NCI-H2029 (cell line): ENCODE measurements at places on chromosomes 11 and 22.

- no peak for DNase-seq
These were observed 62.1 kb downstream of the PDHX start for GRCh38 chr11:34978236-34979191.

DNA sequence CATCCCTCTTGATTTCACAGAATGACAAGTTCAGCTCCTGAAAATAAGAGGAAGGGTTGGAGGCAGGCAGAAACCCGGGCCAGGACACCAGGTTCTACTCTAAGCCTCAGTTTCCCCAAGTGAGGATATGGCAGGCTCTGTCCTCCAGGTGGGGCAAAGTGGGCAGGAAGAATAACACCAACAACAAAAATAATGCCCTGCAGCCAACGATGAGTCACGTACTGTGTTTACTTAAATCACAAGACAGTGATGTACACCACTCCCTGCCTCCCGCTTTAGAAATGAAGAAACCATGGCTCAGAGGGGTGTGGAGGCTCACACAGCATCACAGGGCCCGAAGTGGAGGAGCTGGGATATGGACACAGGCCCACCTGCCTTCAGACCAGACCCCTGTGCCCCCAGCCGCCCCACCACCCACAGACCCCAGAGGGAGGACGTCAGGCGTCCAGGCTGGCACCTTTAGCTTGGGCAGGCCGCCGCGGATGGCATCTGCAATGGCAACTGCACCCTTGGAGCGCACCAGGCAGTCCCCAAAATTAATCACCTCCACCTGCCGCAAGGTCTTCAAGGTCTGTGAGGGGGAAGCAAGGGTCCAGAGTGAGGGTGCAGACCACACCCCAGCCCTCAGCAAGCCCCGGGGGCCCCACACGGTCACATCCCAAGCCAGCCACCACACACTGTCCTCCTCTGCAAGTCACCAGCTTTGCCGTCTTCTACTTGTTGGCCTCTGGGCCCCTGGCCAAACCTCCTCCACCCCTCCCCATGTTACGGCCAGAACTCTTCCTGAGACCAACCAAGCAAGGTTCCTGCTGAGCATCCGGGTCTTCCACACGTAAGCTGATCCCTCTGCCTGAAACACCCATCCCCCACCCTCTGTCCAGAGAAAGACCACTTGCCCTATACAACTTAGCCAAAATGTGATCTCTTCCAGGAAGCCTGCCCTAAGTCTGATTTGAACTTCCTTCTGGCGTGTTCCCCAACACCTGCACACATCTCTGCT, 15.8 kb upstream of the CHADL start:
- DNase-seq = peak; percentile 65

- DNase-seq = peak; percentile 73
These were observed 66.5 kb upstream of the CLMP start for GRCh38 chr11:123261345-123262106.

DNA sequence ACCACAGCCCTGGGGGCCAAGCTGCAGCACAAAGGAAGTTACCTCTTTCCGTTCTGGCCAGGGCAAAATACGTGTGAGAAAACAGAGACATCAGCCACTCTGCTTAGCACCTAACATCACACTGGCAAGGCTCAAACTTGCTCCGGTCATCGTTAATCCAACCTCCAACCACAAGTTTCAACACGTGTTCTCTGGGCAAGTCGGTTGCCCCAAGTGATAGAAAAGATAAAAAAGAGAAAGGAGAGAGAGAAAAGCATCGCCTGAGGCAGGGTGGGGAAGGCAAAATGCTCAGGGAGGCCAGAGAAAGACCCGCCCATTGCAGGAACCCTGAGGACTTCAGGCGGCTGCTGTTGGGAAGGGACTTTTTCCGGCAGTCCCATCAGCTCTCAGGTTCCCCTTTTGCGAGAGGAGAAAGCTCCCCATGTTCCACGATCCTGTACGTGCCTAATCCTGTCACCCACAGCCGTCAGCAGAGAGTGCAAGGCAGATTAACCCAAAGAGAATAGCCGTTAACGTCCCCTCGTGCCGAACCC, 18.5 kb upstream of the B4GALNT4 start:
- no peak for DNase-seq

GRCh38 chr11:58578635-58579191, at the start of gene ZFP91:
TSS of gene ZFP91 (plus strand) at chr11:58579063. CDS start at chr11:58579282, 219 bp downstream.
- peak; percentile 98 for DNase-seq

GRCh38 chr22:19174106-19175025, 4.2 kb downstream of the SLC25A1 start:
- no peak for DNase-seq

DNA sequence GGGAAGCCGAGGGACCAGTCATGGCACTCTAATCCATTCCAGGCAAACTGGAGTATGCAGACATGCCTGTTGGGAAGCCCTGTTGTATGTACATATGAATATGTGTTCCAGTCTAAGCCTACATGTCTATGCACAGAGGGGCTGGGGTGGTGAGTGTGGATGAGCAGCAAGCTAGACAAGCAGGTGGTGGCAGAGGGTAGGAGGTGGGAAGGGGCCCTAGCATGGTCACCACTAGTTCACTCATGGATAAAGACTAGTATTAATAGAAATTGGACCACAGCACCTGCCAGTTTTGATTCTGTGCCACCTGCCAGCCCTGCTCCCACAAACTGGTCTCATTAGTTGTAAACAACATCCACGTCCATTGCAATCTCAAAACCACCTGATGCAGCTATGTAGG, 1.5 kb downstream of the THRSP start:
- no peak for DNase-seq

DNA sequence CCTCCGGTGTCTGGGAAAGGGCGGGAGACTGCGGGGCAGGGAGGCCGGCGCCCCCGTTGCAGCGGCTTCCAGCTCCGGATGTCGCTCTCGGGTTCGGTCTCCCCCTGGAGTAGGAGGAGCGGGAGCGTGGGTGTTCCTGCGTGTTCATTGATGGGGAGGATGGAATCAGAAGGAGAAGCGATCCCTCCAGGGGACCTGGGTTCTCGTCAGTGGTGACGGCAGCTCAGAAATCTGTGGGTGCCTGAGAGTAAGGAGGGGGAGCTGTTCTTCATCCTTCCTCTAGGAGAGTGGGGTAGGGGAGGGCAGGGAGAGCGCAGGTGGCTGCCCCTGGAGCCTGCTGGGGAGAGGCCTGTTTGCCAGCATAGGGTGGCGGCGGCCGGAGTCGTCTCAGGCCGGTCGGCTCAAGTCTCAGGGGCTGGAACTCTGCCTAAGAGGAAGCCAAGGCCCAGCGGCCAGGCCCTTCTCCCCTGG, 1.1 kb downstream of the UBASH3B start:
- no peak for DNase-seq

GRCh38 chr11:120601536-120601935, 90.0 kb downstream of the GRIK4 start:
- no peak for DNase-seq

GRCh38 chr22:44543362-44543761, 45.3 kb upstream of the RTL6 start:
- DNase-seq = no peak

DNA sequence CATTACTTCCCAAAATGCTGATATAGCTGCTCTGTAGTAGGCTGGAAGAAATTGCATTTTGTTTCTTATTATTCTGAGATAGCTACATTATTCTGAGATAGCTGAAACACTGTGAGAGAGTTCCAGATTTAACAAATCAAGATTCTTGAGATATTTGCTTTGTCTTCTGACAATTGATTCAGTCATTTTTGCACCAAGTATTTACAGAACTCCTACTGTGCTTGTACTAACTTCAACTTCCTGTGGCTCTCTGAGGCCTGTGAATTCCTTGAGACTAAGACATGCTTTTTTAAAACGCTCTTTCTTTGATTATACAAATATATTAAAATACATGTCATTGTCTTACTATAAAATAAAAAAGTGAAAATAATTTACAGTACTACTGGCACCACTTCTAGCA, 52.7 kb downstream of the USP47 start:
- no peak for DNase-seq

GRCh38 chr22:50169774-50170341, 673 bp upstream of the PANX2 start:
- DNase-seq = peak; percentile 32

- no peak for DNase-seq
These were observed 48.3 kb downstream of the RPUSD4 start for GRCh38 chr11:126163074-126163700.

GRCh38 chr22:26937213-26937612, 279.8 kb downstream of the MIAT start:
- no peak for DNase-seq

DNA sequence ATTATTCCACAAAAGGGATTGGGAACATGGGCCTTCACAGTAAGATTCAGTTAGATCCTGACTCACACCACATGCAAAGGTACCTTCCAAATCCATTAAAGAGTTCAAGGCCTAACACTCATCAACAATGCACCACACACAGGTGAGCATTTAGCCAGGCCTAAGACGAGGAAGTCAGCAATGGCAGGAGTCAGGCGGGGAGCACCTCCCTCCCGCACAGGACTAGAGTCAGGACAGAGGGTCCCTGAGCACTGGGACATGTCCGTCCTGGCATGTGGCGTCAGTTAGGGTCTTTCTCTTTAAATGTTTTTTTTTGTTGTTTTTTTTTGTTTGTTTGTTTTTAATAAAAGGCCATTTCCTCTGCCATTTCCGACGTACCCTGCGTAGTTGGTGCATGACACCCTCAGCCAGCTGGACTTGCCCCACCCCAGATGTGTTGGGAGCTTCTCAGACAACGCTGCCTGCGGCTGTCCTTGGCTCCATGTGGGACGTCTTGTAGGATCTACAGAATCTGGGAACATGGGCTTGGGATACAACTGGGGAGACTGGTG, 1458.6 kb downstream of the BRD1 start:
- no peak for DNase-seq

DNA sequence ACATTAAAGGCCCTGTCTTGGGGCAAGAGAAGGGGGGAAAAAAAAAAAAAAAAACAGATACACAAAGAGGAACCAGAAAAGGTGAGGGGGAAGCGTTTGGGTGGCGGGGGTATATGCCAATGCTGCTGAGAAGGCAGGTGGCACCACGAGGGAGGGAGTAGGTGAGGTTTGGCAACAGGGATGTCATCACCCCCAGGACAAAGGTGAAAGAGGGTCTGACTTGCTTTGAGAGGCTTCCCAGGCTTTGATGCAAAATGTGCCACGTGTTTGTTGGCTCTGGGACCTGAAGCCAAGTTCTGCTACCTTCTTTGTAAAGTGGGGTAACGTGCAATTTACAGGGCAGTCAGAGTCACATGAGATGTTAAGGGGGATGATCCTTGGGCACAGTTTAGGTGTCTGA, 4.1 kb downstream of the YPEL1 start:
- no peak for DNase-seq

GRCh38 chr11:63814383-63814736, 1.1 kb downstream of the SPINDOC start:
- DNase-seq = no peak

DNA sequence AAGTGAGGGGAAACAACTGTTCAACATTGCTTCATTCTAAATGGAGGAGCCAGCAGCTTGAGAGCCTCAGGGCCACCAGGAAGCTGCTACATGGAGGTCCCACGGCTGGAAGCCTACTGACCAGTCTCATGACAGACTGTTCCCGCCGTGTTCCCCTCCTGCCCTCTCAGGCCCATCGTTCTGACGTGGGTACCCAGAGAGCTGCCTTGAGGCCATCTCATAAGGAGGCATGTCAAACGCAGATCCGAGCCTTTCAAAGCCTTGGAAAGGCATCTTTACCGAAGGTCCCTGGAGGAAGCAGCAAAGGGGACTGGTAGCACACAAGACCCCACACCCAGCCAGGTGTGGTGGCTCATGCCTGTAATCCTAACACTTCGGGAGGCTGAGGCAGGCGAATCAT, 8.3 kb upstream of the ARHGEF17 start:
- no peak for DNase-seq

DNA sequence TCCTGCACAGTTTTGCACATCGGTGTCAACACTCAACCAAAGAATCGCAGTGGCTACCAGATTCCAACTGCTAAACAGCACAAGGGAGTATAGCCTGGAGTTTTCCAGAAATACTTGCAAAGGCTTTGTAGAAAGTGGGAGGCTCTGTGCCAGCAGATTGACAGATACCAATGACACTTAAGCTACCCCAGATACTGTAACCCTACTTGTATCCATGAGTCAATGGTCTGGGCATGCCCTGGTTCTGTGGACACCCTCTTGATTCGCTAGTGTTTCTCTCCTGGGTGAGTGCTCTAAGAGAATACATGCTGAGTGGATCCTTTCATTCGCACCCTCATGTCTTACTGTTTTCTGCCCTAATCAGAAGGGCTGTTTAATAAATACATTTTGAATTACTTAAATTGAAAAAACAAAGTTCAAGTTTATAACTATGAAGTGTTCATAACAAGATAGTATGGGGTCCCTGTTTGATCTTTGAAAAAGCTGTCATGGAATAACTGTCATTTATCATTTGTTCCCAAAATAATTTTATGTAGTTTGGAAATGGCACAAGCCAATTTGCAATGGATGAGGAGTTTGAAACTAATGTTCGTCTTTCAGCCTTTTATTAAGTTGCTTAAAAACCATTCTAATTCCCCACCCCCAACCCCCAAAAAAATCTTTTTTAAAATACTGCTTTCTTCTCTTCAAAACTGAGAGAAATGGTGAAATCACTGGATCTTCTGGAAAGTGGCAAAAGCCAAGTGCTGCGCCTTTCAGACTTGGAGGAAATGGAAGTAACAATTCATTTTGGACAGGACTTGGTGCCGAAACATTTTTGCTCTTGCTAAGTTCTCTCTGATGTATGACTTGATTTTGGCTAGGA, 600.5 kb upstream of the TENM4 start:
- DNase-seq = no peak

DNA sequence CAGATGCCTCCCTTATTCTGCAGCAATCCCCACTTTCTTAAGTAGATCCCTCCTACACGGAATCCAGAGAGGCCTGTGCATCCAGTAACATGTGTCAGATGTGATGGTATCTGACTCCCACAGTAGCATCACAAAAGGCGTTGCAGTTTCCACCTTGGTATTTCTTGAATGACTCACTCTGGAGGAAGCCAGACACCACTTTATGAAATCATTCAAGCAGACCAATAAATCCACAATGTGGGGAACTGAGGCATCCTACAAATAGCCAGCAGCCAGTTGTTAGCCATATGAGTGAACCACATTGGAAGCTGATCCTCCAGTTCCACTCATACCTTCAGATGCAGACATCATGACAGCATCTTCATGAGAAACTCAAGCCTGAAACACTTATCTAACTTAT, 798.1 kb downstream of the OPCML start:
- DNase-seq = no peak

DNA sequence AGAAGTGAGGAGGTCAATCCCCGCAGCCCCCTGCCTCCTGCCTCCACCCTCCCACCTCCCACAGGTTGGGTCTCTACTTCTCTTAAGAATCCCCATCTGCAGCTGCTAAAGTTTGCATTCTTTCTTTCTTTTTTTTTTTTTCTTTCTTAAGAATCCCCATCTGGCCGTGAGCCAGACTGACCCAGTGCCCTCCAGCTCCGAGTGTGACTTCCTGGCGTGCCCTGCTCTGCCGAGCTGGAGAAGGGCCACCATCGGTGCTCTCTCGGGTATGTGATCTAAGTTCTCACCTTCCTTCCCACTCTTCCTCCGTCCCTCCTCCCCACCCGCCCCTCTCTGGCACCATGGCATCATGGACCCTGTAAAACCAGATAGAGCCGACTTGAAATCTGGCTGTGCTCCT, 66.7 kb upstream of the LMO1 start:
- no peak for DNase-seq
